ENCODE measurements at places on chromosomes 1 and 21.

DNA sequence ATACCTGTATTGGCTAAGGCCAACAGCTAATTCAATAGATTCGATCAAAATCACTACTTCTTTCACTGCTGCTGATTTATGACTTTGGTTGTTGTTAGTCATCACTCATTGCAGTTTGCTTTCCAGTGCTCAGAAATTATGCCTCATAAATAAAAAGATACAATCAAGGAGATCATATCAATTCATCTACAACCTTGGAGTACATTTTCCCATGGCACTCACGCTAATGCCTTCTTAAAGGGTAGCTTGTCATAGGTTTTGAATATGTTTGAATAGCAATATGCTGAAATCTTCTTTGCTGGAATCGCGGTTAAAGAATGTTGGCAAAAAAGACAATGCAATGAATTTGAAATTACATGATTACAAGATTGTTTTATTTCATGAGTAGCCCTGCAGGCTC is 89.9 kb downstream of the KCTD3 start:
- DNase-seq: no peak

- DNase-seq: no peak
These were observed 1.8 kb downstream of the CAP1 start for GRCh38 chr1:40042341-40042740.

DNA sequence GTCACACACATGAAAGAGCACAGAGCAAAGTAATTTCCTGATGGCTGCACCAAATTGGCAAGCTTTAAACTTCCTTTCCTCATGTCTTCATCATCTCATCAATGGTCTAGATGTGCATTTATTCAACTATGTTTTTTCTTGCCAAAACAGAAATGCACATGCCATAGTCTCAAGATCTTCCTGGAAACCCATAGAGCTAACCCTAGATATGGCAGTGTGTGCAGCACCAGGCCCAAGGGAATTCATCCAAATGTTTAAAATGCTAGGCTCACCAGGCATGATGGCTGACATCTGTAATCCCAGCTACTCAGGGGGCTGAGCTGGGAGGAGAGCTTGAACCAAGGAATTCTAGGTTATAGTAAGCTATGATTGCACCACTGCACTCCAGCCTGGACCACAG is 31.2 kb upstream of the PALMD start:
- no peak for DNase-seq

- peak; percentile 28 for DNase-seq
These were observed 82.8 kb downstream of the TGFBR3 start for GRCh38 chr1:91803123-91803522.

DNA sequence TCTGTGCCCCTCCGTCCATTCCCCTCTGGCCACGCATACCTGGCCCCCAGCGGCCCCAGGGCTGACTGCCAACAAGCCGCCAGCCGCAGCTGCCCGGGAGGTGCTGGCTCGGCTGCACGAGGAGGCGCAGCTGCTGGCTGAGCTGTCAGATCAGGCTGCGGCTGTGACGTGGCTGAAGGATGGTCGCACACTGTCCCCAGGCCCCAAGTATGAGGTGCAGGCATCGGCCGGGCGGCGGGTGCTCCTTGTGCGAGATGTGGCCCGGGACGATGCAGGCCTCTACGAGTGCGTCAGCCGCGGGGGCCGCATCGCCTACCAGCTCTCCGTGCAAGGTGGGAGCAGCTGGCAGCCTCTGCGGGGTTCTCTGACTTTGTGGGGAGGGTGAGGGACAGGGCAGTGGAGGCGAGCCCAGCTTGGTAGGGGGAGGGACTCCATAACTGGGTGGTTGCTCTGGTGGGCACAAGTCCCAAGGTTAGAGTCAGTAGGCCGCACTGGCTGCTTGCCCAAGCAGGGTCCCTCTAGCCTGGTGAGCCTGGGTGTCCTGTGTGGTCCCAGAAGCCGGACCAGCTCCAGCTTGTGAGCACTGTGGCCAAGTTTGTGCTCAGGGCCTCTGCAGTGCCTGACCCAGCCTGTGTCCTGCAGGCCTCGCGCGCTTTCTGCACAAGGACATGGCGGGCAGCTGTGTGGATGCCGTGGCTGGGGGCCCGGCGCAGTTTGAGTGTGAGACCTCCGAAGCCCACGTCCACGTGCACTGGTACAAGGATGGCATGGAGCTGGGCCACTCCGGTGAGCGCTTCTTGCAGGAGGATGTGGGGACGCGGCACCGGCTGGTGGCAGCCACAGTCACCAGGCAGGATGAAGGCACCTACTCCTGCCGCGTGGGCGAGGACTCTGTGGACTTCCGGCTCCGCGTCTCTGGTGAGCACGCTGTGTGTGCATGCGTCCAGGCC is 8.8 kb downstream of the OBSCN start:
- no peak for DNase-seq

Data from activated T-cell treated with anti-CD3 and anti-CD28 coated beads, Interleukin-2, amount 50 U/mL, for 1 hour (primary cell).